Stimulated activated CD4-positive, alpha-beta T cell treated with anti-CD3 and anti-CD28 coated beads, TNF-alpha, amount 100 ng/mL, for 4 hours (primary cell): ENCODE measurements at places on chromosomes 6 and 20.

DNA sequence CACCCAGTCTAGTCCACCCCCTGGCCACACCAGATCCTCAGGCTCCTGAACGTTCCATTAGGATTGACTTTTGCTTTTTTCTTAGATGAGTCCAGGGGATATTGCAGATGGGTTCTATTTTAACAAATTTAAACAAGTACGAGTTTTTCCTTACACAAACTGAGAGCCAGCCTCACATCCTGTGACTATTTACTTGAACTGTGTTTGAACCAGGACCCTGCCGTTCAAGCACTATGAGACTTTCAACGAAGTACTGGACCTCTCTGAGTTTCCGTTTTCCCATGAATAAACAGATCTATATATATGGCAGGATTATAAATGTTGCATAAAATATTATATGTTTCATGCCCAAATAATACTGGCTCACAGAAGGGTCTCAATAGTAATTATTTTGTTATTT, 1.4 kb upstream of the METTL24 start:
- no peak for DNase-seq

DNA sequence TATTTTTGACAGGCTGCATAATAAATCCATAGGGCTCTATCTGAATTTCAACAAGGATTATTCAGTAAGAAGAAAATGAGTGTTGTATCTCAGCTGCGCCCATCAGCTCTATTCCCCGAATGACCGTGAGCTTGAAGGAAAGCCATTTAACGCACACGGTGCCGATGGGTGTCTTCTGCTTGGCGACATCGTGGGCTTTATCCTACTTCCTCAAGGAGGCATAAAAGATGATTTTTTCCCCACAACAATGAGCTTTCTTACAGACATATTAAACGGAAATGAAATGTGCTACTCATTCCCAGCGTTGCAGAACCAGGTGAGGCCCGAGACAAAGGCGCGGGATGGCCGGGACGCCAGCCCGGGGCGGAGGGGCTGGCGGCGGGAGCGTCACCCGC, 710 bp downstream of the DYNLT1 start:
- no peak for DNase-seq

DNA sequence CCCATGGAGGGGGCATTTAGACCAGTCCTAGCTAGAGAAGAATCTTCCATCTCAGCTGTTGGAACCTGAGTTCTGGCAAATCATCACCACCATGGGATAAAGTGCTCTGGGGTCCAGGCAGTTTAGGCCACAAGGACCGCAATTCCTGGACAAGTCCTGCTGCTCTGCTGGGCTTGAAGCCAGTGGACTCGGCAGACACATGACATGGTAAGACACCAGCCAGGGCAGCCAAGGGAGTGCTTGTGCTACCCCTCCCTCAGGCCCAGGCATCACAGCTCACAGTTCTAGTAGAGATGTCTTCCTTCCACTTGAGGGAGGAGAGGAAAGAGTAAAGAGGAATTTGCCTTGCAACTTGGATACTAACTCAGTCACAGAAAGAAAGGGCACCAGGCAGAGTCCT, 246.0 kb downstream of the EYA4 start:
- DNase-seq = no peak

DNA sequence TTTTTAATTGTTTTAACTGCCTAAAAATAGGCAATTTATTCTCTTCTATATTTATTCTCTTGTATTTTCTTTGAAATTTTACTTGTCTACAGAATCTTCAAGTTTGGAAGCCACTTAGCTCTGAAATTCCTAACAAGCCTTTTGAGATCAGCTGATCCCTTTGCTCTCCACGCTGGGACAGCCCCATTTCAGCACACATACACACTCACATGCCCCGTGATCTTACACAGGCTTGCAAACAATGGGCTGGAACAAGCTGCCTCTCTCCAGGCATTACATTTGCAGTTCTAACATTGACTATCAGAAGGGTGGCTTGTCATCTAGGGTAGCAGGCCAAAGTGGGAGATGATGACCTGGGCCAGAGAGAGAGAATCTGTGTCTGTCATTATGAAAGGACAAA, 62.1 kb upstream of the RAB32 start:
- DNase-seq = no peak

DNA sequence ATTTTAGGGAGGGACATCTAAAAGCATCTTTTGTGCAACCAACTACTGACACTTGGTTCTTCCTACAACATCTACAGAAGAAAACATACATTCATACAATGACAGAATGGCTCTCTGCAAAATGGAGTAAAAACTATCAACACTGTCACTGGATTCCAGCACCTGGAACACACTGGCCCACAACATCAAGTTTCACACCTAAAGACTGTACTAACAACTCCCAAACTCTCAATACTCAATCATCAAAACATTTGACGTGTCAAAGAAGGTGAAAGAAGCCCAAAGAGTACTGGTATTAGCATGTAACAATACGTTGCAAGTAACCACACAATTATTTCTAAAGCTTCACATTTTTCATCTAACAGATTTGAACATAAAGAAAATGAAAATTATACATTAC, 2.1 kb downstream of the CPNE1 start:
- DNase-seq = no peak

DNA sequence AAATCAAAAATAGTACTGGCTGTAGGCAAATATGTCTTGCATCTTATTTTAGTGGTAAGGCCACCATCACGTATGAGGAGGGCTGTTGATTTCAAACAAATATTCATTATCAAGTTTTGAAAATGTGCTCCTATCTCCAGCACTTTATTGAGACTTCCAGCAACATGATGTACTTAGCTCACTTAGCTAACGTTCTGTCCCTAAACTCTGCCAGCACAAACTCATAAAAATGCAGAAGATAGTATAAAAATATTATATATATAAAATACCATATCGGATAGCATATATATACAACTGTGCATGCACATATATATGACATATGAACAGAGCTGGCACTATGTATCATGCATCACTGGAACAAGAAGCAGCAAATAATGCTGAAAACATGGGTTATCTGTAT, 762.3 kb downstream of the C6orf118 start:
- no peak for DNase-seq

- no peak for DNase-seq
Measured at GRCh38 chr6:139943391-139943790, 568.9 kb upstream of the CITED2 start.

- DNase-seq = no peak
Measured at GRCh38 chr6:15682965-15683822, 20.4 kb upstream of the DTNBP1 start.

GRCh38 chr20:43809206-43809819, 82.5 kb upstream of the GTSF1L start:
- DNase-seq = no peak

GRCh38 chr6:24949020-24949569, 13.3 kb upstream of the RIPOR2 start:
- DNase-seq = no peak

GRCh38 chr20:35286077-35286898, 1.7 kb upstream of the EIF6 start:
- DNase-seq = no peak

- DNase-seq = no peak
Measured at GRCh38 chr20:3797592-3798372, 1.7 kb downstream of the CDC25B start.

- DNase-seq = no peak
Measured at GRCh38 chr6:43722920-43723545, 35.4 kb upstream of the MRPS18A start.

GRCh38 chr20:32619586-32619985, 34.5 kb upstream of the NOL4L start:
- no peak for DNase-seq

- no peak for DNase-seq
Measured at GRCh38 chr20:32418376-32418775, 60.2 kb downstream of the ASXL1 start.

DNA sequence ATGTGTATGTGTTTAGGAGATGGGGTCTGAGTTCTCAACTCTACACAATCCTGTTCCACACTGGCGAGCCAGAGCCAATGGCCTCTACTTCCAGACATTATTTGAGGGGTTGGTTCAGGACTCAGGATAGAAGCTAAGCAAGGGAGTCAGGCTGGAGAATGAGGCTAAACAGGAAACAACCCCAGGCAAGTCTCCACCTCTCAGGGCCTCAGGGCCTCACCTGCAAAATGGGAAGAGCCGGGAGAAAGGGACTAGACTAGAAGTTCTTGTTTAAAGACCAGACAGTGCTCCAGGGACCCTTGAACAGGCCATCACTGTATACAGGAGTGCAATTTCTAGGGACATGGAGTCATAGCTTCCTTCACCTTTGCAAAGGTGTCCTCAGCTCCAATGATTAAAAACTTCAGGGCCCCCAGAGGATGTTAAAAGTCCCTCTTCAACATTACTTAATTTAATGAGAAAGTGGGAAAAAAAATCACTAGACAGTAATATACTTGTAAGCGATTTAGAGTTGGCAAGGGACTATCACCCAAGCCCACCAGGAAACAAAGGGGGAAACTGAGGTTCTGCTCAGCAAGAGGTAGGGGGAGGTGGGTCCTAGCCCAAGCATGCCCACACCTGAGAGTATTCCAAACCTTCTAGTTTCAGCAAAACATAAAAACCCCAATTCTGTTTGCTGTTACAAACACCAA, 41.7 kb downstream of the ZMYND8 start:
- DNase-seq = no peak

DNA sequence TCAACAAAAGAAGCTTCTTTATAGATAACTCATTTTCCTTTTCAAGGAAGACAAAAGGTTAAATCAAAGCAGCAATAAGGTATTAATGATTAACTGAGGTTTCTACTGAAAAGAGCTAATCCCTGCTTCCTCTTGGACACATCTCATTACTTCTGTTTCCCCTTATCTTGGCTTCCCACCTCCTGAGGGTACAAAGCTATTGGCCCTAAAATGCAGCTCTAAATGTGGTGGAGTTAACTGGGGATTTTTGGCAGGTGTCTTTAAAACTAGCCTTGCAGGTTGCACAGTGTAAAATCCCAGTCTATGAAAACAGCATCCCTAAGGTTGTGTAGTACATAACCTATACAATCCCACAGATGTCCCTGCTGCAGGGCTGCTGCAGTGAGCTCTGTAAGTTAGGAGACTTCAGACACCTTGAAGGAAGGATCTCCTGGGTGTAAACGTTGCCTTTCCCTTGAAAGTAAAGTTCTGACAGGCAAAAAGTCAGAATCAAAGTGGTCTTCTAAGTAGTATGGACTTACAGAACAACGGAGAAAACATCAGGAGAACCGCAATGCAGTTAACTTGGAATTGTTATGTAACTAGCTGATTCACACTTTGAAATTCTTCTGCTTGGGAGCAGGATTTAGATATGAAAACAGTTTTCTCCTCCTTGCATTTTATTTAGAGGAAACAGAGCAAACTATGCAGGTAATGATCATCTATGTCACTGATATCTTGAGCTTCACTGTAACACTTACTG, 71.7 kb upstream of the TRAF3IP2 start:
- no peak for DNase-seq

DNA sequence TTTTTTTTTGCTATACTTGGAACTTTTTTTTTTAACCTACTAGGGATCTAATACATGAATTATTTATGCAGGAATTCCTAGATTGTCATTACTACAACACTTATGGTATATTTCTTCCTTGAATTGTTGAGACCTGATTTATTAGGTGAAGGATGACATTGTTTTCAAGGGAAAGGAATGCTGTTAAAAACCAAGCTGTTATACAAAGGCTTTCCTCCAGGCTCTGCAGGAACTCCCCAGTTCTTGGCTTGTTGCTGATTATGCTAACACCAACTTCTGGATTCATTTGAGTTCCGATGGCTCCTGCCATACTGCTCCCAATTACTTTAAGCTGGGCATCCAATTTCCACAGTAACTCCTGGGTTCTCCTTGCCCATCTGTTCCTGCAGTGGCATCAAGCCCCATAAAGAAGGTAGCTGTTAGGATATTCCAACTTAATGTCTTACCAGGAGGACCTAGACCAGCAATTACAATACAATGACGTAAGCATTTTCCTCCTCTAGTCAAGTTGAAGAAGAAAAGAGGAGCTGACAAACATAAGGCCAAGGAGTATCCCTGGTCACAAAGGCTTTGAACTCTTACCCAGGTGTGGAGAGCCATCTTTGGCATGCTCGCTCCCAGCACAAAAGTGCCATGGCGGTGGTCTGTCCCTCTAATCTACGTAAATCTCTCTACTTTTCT, 215.9 kb upstream of the AGPAT4 start:
- DNase-seq = no peak

DNA sequence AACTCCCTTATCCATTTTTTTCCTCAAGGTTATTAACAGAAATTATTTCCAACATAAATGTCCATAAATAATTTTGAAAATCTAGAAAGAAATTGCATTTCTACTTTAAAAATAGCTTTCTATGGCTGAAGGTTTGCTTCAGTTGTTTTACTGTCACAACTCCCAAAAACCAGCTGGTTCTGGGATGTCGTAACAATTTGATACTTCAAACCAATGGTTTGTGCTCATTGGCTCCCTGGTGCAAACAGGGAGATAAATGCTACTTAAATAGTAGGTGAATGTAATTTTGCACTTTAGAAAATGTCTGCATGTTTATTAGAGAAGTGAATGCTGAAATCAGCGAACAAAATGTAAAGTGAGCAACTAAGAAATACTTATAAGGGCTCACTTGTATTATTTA, 31.1 kb downstream of the LAMA2 start:
- DNase-seq = no peak

GRCh38 chr6:55726144-55726543, 147.2 kb upstream of the HMGCLL1 start:
- DNase-seq = no peak

GRCh38 chr20:10565191-10565921, 108.4 kb downstream of the JAG1 start:
- DNase-seq = no peak

GRCh38 chr6:62345962-62346689, 60.1 kb upstream of the KHDRBS2 start:
- no peak for DNase-seq

- no peak for DNase-seq
Measured at GRCh38 chr20:34449674-34450592, 66.3 kb upstream of the DYNLRB1 start.

- DNase-seq = no peak
Measured at GRCh38 chr20:33000802-33001466, 3.3 kb downstream of the SUN5 start.

DNA sequence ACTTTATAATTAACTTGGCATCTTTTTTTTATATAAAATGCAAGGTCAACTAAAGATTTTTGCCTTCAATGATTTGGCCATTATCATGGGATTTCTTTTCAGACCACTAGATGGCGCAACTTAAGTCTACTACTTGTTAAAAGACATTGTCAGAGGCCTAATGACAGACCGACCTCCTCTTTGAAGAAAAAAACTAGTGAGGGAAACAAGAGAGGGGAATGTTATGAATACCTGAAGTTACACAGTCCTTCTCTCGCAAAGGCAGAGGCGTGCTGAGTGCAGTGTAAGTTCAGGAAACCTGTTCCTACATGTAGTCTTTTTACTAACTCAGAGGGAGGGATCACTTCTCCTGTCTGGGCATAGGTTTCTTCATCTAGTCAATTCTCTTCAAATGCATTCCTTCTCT, 9.3 kb downstream of the TRAPPC3L start:
- no peak for DNase-seq

GRCh38 chr6:160477901-160478300, 129.7 kb downstream of the SLC22A3 start:
- no peak for DNase-seq

DNA sequence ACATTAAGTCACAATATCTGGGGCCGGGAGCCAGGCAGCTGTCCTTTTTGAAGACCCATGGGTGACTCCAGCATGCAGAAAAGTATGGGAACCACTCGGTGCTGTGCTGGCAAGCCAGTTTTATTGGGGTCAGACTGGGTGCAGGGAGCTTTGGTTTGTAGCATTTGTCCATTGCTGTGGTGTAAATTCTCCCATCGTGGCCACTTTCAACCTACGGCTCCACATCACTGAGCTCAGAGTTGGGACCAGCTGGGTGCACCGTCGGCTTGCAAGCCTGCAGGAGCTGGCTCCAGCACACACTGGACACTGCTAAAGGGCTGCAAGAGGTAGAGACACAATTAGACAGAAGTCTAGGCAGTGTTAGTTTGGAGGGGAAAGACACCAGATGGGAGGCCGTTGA, 66.9 kb downstream of the SYNJ2 start:
- no peak for DNase-seq
